GM03348 (cell line): ENCODE measurements at places on chromosomes 1 and 21.

DNA sequence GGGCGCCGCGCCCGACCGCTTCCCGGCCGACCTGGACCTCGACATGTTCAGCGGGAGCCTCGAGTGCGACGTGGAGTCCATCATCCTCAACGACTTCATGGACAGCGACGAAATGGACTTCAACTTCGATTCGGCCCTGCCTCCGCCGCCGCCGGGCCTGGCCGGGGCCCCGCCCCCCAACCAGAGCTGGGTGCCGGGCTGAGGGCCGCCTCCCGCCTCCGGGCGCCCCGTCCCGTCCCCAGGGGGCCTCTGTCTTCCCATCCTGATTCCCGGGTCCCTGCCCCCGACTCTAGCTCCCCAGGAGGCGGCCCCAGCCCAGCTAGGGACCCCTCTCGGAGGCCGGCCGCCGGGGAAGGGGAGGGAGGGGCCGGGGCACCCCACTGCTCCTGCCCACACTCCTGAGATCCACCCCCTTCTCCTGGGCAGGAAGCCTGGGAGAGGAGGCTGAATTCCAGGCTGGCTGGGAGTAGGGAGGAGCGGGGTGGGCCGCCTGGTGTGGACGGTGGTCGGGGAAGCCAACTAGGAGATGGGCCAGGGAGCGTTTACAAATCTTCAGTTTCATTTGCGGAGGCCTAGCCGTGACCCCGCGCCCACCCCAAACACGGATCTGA, 21.4 kb downstream of the FOXO6 start:
- peak; percentile 89 for DNase-seq

DNA sequence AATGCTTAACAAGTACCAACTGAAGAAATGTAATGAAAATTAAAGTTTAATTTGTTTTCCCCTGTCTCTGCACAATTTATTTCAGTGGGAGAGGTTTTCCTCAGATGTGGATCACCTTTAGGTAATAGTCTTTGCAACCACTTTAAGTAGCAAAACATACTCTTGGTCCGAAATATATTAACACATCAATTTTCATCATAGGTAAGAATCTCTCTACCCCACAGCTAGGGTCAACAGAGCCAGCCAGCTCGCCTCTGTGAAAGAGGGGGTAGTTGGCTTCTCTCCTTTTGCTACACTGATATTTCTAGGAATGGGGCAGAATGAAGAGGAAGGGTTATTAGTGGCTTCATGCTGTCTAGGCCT, 24.8 kb upstream of the MCL1 start:
- no peak for DNase-seq

GRCh38 chr1:51274676-51275075, 38.6 kb downstream of the RNF11 start:
- no peak for DNase-seq

DNA sequence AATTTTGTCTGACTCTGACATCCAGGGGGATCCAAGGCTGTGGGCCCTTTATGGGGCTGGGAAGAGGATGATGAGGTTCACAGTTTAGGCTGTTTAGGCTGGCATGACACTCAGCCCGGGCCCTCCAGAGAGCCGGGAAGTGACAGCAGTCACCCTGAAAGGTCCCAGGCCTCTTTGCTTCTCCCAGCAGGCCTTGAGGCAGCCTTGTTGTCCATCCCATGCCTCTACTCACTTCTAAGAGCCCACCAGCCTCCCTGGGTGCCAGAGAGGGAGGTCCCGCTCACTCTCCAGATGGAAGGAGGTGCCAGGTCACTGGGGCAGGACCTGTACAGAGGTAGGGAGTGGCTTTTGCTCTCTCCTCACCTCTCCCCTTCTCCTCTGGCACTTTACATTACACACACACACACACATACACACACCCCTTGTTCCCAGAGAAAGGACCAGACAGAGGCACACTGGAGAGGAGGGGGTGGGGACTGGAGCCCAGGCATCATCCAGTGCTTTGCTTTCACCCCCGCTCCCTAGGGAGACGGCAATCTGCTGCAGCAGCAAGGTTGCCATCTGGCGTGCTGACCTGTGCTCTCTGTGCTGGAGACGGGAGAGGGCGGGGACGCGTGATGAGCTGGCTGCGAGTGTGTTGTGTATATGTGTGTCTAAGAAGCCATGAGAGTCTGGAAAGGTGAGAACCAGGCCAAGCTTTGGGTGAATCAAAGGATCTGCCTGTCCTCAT, 4.6 kb downstream of the KLHDC8A start:
- DNase-seq = no peak

GRCh38 chr1:205666372-205667166, 13.7 kb downstream of the SLC45A3 start:
- peak; percentile 3 for DNase-seq

DNA sequence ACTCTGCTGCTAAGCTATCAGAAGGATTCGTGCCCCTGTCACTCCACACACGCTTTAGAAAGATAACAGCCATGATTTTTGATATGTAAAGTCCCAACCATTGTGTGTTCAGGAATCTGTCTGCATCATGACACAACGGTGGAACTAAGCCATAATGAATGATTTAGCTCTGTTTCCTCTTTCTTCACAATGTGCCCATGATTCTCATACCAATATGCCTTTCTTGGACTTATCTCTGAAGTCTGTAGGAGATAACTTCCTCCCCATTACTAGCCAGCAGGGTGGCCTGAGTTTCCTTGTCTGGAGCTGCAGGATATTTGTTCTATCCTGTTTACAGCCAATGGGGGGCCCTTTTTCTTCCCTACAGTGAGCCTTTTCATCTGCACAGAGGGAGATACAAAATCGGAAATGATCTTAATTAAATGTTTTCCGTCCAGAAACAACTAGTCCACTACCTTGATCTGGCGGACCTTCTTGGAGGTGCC, 511.7 kb downstream of the USP25 start:
- no peak for DNase-seq

DNA sequence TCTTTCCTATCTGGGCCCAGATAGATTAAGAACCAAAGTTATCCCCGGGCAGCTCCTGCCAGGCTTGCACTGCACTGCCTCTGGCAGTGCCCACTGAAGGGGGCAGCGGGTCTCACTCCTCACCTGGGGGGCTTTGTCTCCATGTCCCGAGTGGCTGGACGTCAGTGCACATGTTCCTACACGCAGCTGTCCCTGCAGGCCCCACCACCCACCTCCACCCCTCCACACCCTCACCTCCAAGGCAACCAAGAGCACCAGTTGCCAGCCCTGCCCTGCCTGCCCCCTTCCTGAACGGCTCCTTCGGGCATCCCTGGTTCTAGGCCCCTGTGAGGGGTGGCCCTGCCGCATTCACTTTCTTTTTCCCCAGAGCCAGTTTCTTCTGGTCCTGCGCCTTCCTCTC, 147.2 kb downstream of the PEX14 start:
- no peak for DNase-seq
